Airway epithelial cell (primary cell): ENCODE measurements at places on chromosomes 4 and X. TPM values are rescaled to one million over a fixed set of nuclear protein-coding genes. Genes with fewer than 3 reads are reported as not detected.

Gene SHROOM3
- 16.8 and 22.2 TPM in 2 replicates for total RNA-seq

Gene ARHGAP36
- not detected in 2 replicates for total RNA-seq

Gene USP17L21
- total RNA-seq = not detected in 2 replicates

Gene PARM1
- 0.07 TPM in 1 of 2 replicates, not detected in the other for total RNA-seq

Gene REELD1
- not detected in 2 replicates for total RNA-seq

Gene ARHGAP6
- 0.09 and 0.14 TPM in 2 replicates for total RNA-seq

Gene CSAG3
- total RNA-seq = not detected in 2 replicates

Gene MAGEA2B
- not detected in 2 replicates for total RNA-seq

Gene MMRN1
- not detected in 2 replicates for total RNA-seq

Gene DUSP9
- total RNA-seq = 5.4 and 5.9 TPM in 2 replicates

Gene CXCL8
- total RNA-seq = 23.4 and 37.9 TPM in 2 replicates

Gene NCAPG
- 27.1 and 30.4 TPM in 2 replicates for total RNA-seq

Gene GPR119
- total RNA-seq = not detected in 2 replicates

Gene CCNA2
- total RNA-seq = 68.5 and 69.9 TPM in 2 replicates

Gene PAGE3
- not detected in 2 replicates for total RNA-seq

Gene NAP1L3
- total RNA-seq = 0.19 TPM in 1 of 2 replicates, not detected in the other

Gene SUPT20HL2
- not detected in 2 replicates for total RNA-seq

Gene SHOX
- total RNA-seq = not detected in 2 replicates

Gene BLTP1
- 13.9 and 20.0 TPM in 2 replicates for total RNA-seq

Gene MEPE
- total RNA-seq = not detected in 2 replicates

Gene GNRHR
- 0.07 TPM in 1 of 2 replicates, not detected in the other for total RNA-seq

Gene TRIM2
- 9.6 and 14.9 TPM in 2 replicates for total RNA-seq

Gene VSIG1
- total RNA-seq = 0.85 and 1.4 TPM in 2 replicates

Gene SAP30
- total RNA-seq = 17.8 and 19.7 TPM in 2 replicates

Gene TREX2
- 0.33 and 1.4 TPM in 2 replicates for total RNA-seq

Gene TKTL2
- total RNA-seq = not detected in 2 replicates

Gene SOWAHB
- 17.3 and 21.4 TPM in 2 replicates for total RNA-seq

Gene SRPX2
- 30.5 and 31.4 TPM in 2 replicates for total RNA-seq

Gene RASL11B
- total RNA-seq = 1.5 and 3.1 TPM in 2 replicates

Gene UFSP2
- total RNA-seq = 25.3 and 33.5 TPM in 2 replicates

Gene PPP2R2C
- total RNA-seq = 1.1 and 1.2 TPM in 2 replicates

Gene MAGEC1
- not detected in 2 replicates for total RNA-seq

Gene EXOC1
- 24.8 and 24.9 TPM in 2 replicates for total RNA-seq

Gene KCND1
- under 0.01 and 0.14 TPM in 2 replicates for total RNA-seq

Gene PFKFB1
- not detected in 2 replicates for total RNA-seq
